ENCODE measurements at places on chromosomes 1 and 21. TPM values are rescaled to one million over a fixed set of nuclear protein-coding genes. Genes with fewer than 3 reads are reported as not detected.

Gene LRRC40
- total RNA-seq = 11.6 TPM

Gene CFHR5
- not detected for total RNA-seq

Gene ANGPTL3
- total RNA-seq = not detected

Gene SLFNL1
- 0.18 TPM for total RNA-seq

Gene CA6
- not detected for total RNA-seq

Gene LEFTY2
- not detected for total RNA-seq

Gene POU3F1
- total RNA-seq = not detected

Gene FCGR1A
- total RNA-seq = not detected

Gene IQGAP3
- not detected for total RNA-seq

Gene PLD5
- not detected for total RNA-seq

Gene ZNF593
- 15.6 TPM for total RNA-seq

Gene EFNA1
- 1.0 TPM for total RNA-seq

Gene ORC1
- 2.0 TPM for total RNA-seq

Gene LMOD1
- total RNA-seq = not detected

Gene SPTA1
- total RNA-seq = not detected

Gene B3GALT2
- 6.0 TPM for total RNA-seq

Gene MX2
- 97.2 TPM for total RNA-seq

Gene BMP8B
- total RNA-seq = not detected

Gene MTARC1
- 0.75 TPM for total RNA-seq

Gene TMEM269
- total RNA-seq = 0.42 TPM

Gene TSACC
- total RNA-seq = 0.40 TPM

Gene COL9A2
- 4.3 TPM for total RNA-seq

Gene DUSP23
- total RNA-seq = 12.0 TPM

Gene DIRAS3
- not detected for total RNA-seq

Gene PDC
- not detected for total RNA-seq

Gene C1orf226
- total RNA-seq = not detected

Gene ZSWIM5
- total RNA-seq = 1.6 TPM

Gene ZNF593OS
- total RNA-seq = not detected

Gene GOLT1A
- total RNA-seq = not detected

Gene FAM163A
- 0.10 TPM for total RNA-seq

Gene KIF2C
- total RNA-seq = 1.4 TPM

Gene PCP4L1
- not detected for total RNA-seq

Gene ENAH
- total RNA-seq = 0.57 TPM

Gene LRRC53
- not detected for total RNA-seq

Gene LCE1C
- total RNA-seq = not detected

Gene SNX7
- total RNA-seq = 2.1 TPM

Gene TACSTD2
- total RNA-seq = 0.23 TPM

Gene KIF14
- 0.12 TPM for total RNA-seq

Gene MAN1C1
- total RNA-seq = 27.3 TPM

Gene PLA2G2D
- not detected for total RNA-seq

Gene PLPPR5
- not detected for total RNA-seq

Gene IL23R
- total RNA-seq = 2.4 TPM

Gene GRHL3
- total RNA-seq = not detected

Gene TRPM2
- total RNA-seq = 2.7 TPM

Gene ITLN1
- not detected for total RNA-seq

Gene GABRD
- total RNA-seq = not detected

Gene HTR6
- total RNA-seq = 0.17 TPM

Gene CZIB
- total RNA-seq = 28.7 TPM

Gene CD160
- not detected for total RNA-seq

Gene ANKRD65
- total RNA-seq = not detected

Gene KIRREL1
- not detected for total RNA-seq

Gene ATP1B1
- total RNA-seq = 3.5 TPM

Gene CYP4Z1
- not detected for total RNA-seq

Gene TNFRSF14
- total RNA-seq = 179 TPM

Gene SPRR3
- total RNA-seq = not detected

Gene HTR1D
- not detected for total RNA-seq

Gene CSF3R
- 2.9 TPM for total RNA-seq

Gene ADAMTSL4
- 0.39 TPM for total RNA-seq

Gene FOXD3
- total RNA-seq = not detected
